ENCODE measurements at places on chromosomes 5 and 9. TPM values are rescaled to one million over a fixed set of nuclear protein-coding genes. Genes with fewer than 3 reads are reported as not detected.

The ENDOG gene
- total RNA-seq, result 14.3 TPM

The GNA14 gene
- total RNA-seq, result 6.1 TPM

The SPINK6 gene
- total RNA-seq, result not detected

The GADD45G gene
- total RNA-seq, result 6.1 TPM

The SLC28A3 gene
- total RNA-seq, result 0.16 TPM

DNA sequence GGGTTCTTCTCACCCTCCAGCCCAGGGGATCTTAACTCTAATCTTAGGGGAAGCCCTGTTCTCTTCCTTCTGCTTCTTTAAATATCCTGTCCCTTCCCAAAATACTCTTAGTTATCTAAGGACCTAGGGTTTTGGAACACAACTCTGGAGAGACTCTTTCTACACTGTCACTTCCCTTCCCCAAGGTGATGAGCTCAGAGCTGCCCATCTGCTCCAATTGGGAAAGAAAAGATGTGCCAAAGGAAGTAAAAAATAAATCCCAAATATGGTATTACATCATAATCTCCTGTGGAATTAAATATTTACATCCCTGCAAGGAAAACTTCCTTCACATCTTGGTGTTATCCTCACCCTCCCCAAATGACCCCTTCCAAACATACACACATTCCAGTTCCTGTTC lies 291.2 kb downstream of the EPB41L4A start:
- DNase-seq, result no peak

- DNase-seq, result peak; percentile 25
These were observed 381 bp downstream of the MED22 start for GRCh38 chr9:133347515-133347984.

- no peak for DNase-seq
These were observed 256.2 kb downstream of the FER start for GRCh38 chr5:109003928-109004327.

DNA sequence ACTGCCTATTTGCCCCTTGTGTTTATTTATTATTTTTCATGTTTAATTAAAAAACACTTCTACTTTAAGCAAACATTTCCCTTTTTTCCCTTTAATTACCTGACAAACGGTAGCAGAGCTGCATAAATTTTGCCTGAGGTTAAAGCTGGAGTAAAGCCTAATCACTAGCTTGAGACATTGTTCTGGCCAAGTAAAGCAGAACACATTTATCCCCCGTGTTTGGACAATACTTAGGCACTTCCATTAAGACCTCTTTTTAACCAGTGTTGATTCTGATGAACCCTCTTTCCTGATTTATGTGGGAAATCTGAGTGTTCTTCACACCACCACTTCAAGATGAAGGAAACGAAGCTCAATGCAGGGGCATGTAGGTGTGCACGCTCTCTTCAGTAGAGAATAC lies 54.5 kb downstream of the BNC2 start:
- no peak for DNase-seq

GRCh38 chr9:91500509-91501014 lies 76.9 kb upstream of the NFIL3 start:
- peak; percentile 89 for DNase-seq

GRCh38 chr5:169832845-169833244 lies 147.4 kb downstream of the INSYN2B start:
- no peak for DNase-seq

GRCh38 chr5:164301708-164302107 lies 796.3 kb downstream of the MAT2B start:
- DNase-seq, result no peak

DNA sequence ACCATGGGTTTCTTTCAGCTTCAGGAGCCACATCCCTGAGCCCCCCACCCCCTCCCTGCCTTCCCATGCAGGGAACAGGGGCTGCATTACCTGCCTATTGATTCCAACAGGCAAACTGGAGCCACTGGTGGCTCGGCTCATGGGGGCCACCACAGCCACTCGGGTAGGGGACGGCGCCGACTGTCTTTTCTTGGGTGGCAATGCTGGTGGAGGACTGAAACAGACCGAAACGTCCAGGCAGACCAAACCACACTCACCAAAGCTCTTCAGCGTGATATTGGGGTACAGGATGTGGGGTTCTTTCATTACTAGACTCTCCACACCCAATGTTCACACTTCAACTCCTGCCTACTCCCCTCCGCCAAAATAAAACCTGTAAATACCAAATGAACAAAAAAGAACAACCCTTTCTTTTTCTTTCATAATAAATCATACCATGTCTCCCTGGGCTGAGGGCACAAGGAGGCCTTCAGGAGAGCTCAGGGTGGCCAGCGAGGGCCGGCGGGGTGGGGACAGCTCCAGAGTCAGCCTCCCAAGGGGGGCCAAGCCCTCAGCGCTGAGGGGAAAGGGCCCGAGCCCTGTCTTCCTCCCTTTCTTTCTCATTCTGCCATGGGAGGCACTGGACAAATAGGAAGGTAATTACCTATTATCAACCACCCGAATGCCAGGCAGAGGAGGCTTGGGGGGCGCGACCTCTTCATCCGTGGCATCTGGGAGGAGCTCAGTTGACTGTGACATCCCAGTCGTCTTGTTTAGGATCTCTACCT lies 83.3 kb downstream of the PRRT1B start:
- DNase-seq, result no peak

All from fibroblast of the aortic adventitia (primary cell).